ENCODE measurements at places on chromosomes 16 and 17.

DNA sequence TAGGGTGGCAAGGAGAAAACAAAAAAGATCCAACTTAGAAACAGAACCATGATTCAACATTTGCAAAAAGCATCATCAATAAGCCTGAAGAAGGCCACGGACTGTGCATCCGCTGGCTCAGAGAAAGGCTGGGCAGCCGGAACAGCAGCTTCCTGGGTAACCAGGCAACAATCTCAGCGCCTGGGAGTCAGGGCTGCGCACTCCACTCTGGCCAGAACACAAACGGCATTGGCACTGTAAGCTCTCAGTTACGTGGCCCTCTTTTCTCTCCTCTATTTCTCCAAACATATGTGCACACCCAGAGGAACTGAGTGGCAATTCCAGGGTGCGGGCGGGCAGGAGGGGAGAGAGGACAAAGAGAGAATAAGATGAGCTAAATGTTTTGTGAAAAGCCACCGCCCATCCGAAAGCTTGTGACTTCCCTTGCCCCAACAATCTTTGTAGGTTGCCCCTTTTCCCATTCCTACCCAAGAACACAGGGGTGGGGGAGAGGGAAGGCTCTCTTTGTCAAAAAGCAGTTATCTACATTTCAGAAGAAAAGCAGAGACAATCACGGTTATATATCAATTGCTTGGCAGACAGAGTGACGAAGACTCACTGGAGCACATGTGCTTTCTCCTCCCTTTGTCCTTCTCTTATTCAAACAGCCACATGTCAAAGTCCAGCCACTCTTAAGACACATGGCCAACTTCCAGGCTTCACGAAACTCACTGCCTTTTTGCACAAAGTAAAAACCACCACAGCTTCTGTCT lies 6.6 kb upstream of the GHDC start:
- no peak for DNase-seq

DNA sequence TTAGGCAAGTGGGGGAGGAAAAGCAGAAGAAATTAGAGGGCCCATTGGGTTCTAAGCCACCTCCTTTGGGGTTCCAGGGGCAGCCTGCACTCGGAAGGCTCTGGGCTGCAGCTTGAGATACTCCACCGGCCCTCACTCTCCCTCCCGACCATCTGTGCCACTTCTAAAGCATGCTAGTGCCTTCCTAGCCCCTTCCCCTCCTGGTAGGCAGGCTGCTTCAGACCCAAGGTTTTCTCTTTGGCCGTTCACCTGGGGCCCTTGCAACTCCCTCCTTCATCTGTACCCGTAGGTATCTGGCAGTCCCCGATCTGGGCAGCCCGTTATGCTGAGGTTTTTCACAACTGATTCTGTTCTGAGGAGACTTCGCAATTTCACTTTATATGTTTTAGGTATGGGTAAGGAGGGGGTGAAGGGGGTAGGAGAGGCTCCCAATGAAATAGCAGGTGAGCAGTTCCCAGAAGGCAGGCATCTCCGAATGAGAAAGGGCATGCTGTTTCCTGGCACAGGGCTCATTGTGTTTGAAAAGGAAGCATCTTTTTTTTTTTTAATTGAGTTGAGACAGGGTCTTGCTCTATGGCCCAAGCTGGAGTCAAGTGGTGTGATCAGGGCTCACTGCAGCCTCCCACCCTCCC lies 98.7 kb downstream of the RAB11FIP4 start:
- no peak for DNase-seq

GRCh38 chr16:51382211-51382610 lies 231.1 kb upstream of the SALL1 start:
- DNase-seq, result no peak

DNA sequence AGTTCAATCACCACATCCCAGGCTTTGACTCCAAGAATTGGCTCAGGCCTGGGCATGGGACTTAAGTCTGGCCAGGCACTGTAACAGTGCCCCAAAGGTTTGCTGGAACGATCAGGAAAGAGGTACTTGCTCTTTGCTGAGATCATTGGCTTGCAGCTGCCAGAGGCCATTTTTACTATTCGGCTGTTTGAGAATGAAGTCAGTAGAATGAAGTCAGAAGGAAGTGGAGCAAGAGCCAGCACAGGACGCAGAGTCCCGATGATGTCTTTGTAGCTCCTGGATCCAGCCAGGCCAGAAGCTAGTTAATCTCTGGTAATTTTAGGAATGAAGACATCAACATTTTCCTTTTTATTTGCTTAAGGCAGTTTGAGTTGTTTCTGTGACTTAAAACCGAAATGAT lies 195.5 kb downstream of the RAB11FIP4 start:
- no peak for DNase-seq

- DNase-seq, result no peak
These were observed 25.4 kb downstream of the DNAJA2 start for GRCh38 chr16:46947900-46948547.

GRCh38 chr16:86091976-86092375 lies 193.0 kb downstream of the IRF8 start:
- no peak for DNase-seq

- no peak for DNase-seq
These were observed 5.1 kb downstream of the INPP5K start for GRCh38 chr17:1511290-1511689.

DNA sequence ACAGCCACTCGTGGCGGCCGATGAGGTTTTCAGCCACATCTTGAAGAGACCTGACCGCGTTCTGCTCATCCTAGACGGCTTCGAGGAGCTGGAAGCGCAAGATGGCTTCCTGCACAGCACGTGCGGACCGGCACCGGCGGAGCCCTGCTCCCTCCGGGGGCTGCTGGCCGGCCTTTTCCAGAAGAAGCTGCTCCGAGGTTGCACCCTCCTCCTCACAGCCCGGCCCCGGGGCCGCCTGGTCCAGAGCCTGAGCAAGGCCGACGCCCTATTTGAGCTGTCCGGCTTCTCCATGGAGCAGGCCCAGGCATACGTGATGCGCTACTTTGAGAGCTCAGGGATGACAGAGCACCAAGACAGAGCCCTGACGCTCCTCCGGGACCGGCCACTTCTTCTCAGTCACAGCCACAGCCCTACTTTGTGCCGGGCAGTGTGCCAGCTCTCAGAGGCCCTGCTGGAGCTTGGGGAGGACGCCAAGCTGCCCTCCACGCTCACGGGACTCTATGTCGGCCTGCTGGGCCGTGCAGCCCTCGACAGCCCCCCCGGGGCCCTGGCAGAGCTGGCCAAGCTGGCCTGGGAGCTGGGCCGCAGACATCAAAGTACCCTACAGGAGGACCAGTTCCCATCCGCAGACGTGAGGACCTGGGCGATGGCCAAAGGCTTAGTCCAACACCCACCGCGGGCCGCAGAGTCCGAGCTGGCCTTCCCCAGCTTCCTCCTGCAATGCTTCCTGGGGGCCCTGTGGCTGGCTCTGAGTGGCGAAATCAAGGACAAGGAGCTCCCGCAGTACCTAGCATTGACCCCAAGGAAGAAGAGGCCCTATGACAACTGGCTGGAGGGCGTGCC lies 30.1 kb downstream of the CIITA start:
- DNase-seq, result no peak

- DNase-seq, result no peak
These were observed 129.3 kb upstream of the KCNJ16 start for GRCh38 chr17:69945698-69946185.

- DNase-seq, result no peak
These were observed 68.4 kb downstream of the SOCS1 start for GRCh38 chr16:11187522-11188023.

- no peak for DNase-seq
These were observed 51.8 kb downstream of the PIMREG start for GRCh38 chr17:6496116-6496481.

DNA sequence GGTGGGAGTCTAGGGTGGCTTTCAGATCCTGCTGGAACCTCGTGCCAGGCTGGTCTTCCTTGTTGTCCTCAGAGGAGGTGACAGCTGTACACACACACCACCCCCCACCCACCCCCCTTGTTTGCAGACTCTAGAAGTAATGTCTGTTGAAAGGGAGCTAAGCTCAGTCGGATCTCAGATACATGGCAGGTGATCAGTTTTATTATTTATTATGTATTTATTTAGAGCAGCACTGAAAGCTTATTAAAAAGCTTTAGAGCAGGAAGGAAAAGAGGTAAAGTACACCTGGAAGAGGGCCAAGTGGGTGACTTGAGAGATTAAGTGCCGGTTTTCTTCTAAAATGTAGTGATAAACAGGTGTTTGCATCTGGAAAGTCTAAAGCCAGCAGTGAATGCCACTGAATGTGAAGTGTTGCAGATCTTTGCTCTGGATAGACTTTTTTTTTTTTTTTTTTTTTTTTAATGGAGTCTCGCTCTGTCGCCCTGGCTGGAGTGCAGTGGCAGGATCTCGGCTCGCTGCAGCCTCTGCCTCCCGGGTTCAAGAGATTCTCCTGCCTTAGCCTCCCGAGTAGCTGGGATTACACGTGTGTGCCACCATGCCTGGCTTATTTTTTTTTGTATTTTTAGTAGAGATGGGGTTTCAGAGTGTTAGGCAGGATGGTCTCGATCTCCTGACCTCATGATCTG lies 40.2 kb downstream of the FOXK2 start:
- DNase-seq, result no peak

DNA sequence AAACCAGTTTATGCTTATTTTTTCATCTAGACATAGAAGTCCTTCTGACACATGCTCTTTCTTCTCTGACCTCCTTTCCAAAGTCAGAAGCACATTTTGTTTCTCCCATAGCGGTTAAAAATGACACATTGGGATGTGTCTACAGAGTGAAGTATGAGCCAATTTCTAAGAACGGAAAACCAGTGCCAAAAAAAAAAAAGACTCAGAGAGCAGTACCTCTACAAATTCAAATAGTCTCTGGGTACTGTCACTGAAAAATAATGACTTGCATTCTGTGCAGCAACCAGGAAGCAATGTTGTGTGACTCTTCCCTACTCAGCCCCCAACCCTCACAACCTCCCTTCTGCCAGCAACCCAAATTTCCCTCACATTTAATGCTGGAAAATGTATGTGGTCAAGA lies 145.5 kb upstream of the PMFBP1 start:
- no peak for DNase-seq

DNA sequence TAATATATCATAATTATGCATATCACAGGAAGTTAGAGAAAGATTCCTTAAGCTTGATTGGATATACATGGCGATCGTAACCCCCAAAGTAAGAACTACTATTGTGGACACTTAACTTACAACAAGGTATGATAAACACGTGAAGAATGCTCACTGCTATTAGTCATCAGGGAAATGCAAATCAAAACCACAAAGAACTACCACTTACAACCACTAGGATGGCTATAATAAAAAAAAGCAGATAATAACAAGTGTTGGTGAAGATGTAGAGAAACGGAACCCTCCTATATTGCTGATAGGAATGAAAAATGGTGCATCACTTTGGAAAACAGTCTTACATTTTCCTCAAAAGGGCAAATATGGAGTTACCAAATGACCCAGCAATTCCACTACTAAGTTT lies 265.9 kb downstream of the SLC39A11 start:
- no peak for DNase-seq

DNA sequence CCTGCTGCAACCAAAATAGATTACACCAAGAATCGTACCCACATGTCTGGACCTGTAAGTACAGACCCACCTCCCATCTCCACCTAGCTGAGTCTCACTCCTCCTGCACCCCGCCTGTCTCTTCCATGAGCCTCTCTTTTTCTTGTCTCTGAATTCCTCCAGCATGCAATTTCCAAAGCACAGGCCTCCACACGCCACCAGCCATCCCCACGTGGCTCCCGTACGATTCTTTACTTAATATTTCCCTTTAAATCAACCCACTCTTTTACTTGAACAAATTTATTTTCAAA lies 1.2 kb downstream of the RPH3AL start:
- DNase-seq, result no peak

GRCh38 chr16:66451548-66451947 lies 24.5 kb downstream of the BEAN1 start:
- DNase-seq, result no peak

GRCh38 chr16:81327011-81327410 lies 12.2 kb downstream of the GAN start:
- no peak for DNase-seq

- DNase-seq, result no peak
These were observed 12.7 kb downstream of the COG1 start for GRCh38 chr17:73205459-73205961.

- no peak for DNase-seq
These were observed 9.1 kb upstream of the COL1A1 start for GRCh38 chr17:50210240-50211225.

DNA sequence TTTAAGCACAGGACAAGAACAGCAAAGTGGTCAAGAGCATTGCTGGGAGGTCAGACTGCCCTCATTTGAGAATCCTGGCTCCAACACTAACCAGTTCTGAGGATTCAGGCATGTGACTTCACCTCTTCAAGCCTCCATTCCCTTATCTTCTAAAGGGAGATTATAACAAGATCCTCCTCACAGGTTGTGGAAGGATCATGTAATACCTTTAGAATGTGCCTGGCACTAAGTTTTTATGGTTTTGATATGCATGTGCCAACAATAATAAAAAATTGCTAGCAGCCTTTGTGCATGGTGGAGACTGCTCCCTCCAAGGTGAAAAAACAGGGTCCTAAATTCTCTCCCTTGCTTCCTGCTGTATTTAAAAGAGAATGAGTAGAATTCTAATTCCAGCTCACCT lies 36.0 kb upstream of the ADAMTS18 start:
- DNase-seq, result no peak

- no peak for DNase-seq
These were observed 30.2 kb downstream of the BMERB1 start for GRCh38 chr16:15464401-15465186.

GRCh38 chr17:2017274-2017941 lies 7.7 kb downstream of the RTN4RL1 start:
- DNase-seq, result no peak

GRCh38 chr16:10510279-10510678 lies 70.1 kb downstream of the EMP2 start:
- DNase-seq, result no peak

- DNase-seq, result no peak
These were observed 36.3 kb upstream of the ZNF750 start for GRCh38 chr17:82876149-82876548.

GRCh38 chr17:59355030-59355701 lies 23.7 kb downstream of the YPEL2 start:
- DNase-seq, result no peak

GRCh38 chr17:48463526-48463925 lies 33.5 kb upstream of the SKAP1 start:
- no peak for DNase-seq

DNA sequence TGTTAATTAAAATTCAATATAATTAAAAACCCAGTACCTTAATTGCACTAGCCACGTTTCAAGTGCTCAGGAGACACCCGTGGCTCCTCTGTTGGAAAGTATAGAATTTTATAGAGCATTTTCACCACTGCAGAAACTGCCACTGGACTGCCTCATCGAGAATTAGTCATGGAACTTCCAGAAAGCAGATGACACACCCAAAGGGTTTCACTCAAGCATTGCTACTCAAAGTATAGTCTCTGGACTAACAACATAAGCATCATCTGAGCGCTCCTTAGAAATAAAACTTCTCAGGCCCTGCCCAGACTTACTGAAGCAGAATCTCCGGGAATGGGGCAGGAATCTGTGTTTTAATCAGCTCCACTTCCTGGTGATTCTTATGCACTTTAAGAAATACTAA lies 63.5 kb upstream of the GPR139 start:
- DNase-seq, result no peak

All from CD4-positive, alpha-beta T cell (primary cell).